ENCODE measurements at places on chromosomes 12 and 14. TPM values are rescaled to one million over a fixed set of nuclear protein-coding genes. Genes with fewer than 3 reads are reported as not detected.

MDGA2 gene
- total RNA-seq, result not detected

DDN gene
- not detected for total RNA-seq

SIX1 gene
- total RNA-seq, result 8.2 TPM

PLEKHD1 gene
- not detected for total RNA-seq

OTOGL gene
- total RNA-seq, result 2.6 TPM
